ENCODE measurements at places on chromosomes 16 and 17.
A peak's percentile ranks its signal among the peaks of the same experiment; 100 is the strongest.

GRCh38 chr17:48374650-48375230 is 55.3 kb downstream of the SKAP1 start:
- DNase-seq = peak; percentile 33

DNA sequence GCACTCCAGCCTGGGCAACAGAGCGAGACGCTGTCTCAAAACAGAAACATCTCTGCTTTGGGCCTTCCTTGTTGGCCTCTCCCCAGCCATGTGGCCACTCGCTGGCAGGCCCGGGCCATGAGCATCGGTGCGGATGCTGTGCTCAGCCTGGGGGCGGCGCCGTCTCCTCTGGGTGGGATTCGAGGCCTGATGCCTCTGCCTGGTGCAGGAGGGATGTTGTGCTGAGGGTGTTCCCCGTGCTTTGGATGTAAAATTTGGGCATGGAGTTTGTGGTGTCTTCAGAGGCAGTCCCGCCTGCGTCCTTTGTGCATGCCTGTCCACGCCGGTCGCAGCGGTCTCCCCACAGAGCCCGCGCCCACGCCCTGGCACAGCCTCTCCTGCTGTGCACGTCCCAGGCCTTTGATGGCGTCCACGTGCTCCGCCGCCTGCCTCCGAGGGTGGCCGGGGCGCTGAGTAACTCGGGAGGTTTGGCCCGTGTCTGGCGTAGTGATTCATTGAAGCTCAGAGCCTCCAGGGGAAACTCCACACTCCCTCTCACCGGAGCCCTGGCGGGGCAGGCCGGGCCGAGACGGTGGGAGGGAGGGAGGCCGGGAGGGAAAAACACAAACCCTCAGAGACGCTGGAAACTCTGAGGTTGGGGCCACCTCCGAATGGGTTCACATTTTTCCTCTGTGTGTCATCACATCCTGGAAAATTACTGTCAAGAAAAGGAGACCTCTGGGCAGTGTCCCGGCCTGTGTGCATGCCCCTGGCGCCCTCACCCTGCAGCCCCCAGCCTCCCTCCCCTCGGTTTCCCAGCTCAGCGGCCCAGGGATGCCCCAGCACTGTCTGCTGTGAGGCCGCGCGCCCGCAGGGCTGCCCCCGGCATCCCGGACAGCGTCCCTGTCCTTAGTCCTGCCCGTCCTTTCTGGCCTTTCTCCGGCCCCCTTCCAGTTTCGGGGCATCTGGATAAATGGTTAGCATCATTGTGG is 19.0 kb downstream of the CENPX start:
- DNase-seq = no peak

GRCh38 chr16:89138843-89139520 is 32.6 kb upstream of the CDH15 start:
- no peak for DNase-seq

GRCh38 chr17:64186171-64187092 is 56.5 kb upstream of the ERN1 start:
- no peak for DNase-seq

- DNase-seq = peak; percentile 58
These were observed 989 bp upstream of the DUSP14 start for GRCh38 chr17:37488607-37489196.

GRCh38 chr17:18025241-18025944 is 13.6 kb downstream of the ATPAF2 start:
- DNase-seq = peak; percentile 47

DNA sequence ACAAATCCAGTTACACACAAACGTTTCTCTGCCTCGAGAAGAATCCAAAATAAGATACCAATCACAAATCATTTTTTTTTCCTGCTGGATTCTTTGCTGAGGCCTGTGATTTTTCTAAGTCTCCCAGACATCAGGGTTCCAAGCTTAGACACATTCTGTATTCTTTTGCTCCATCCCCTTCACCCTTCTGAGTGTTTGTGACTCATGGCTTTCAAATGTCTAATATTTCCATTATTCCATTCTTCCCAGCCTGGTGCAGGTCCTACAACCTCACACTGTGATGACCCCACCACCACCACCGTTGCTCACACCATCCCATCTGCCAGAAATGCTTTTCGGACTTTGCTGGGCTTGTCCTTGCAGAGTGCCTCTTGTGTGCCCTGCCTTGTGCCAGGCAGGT is 480.1 kb downstream of the SOX9 start:
- DNase-seq = no peak

DNA sequence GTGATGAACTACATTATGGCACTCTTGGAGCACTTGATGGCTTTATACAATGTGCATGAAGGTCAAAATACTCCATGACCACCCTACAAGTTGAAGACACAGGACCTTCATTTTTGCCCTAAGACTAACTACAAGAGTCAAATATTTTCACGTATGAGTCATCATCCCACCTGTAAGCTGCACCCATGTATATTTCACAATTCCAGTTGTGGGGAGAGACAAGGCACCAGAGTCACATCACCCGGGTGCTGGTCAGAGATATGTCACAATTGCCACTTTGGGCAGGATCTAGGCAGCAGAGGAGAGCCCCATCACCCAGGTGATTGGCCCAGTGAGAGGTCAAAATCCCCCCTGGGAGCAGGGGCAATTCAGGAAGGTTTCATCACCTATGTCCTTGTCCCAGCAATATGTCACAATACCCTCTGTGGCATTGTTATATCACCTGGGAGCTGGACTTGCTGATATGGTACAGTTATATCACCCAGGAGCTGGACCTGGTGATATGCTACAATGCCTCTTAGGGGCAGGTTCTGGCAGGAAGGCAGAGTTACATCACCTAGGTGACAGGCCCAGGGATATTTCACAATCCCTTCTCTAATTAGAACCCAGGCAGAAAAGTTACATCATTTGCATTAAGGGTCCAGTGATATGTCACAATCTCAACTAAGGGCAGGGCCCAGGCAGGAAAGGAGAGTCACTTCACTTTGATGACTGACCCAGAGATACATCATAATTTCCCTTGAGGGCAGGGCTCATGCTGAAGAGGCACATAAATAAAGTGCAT is 1839.2 kb downstream of the TP53TG3F start:
- DNase-seq = no peak

GRCh38 chr17:903691-904481 is 75.7 kb downstream of the NXN start:
- DNase-seq = no peak

GRCh38 chr17:8018436-8018835 is 16.0 kb downstream of the GUCY2D start:
- DNase-seq = no peak

DNA sequence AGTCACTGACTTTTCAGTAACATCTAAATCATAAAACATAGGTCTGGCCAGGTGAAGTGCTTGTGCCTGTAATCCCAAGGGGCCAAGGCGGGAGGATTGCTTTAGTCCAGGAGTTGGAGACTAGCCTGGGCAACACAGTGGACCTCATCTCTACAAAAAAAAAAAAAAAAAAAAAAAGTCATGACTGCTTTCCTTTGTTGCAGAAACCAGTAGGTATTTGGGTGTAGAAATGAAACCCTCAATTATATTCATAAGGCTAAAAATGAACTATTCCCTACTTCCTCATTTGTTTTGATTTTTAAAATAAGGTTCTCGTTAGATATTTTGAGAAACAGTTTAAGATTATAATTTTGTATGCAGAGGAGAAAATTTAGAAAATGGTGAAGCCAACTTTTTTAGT is 26.0 kb downstream of the PITPNC1 start:
- DNase-seq = no peak

DNA sequence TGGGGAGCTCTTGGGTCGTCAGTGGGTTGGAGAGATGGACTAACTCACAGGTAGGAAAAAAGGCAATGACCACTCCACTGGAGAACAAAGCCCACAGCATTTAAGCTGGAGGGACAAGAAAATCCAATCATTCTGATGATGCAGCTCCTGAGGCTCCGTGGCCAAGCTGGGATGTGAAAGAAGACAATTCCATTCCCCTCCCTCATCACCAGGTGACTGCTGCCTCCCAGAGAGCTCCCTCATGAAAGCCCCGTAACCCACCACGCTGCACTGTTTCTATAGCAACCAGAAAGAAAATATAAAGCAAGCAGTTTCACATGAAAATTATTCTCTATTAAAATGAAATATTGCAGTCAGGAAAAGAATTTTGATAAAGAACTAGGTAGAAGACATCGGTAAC is 15.2 kb downstream of the ANKRD11 start:
- DNase-seq = no peak

DNA sequence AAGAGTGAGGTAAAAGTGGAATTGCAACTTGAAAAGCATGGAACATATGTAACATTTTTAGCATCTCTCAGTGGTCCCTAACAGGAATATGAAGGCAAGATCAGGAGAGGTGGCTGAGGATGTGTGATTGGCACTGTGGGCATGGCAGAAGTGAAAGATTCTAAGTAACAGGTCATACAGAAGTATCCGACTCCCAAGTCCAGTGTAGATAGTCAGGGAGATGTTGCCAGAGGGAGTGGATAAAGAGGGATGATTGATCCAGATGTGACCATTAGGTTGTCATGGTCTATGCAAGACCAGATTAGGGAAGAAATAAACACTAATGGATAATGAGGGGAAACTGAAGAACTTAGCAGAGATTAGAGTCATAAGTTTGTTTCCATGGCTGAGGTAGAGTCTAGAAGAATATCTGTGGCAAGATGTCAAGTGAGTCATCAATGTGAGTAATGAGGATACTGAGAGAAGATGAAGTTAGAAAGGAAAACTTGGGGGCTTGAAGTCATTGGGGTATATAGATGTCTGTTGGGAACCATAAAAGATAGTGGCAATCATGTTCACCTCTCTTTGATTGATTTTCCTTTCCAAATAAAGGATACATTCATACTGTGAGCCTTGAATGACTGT is 23.9 kb upstream of the CAPNS2 start:
- no peak for DNase-seq

DNA sequence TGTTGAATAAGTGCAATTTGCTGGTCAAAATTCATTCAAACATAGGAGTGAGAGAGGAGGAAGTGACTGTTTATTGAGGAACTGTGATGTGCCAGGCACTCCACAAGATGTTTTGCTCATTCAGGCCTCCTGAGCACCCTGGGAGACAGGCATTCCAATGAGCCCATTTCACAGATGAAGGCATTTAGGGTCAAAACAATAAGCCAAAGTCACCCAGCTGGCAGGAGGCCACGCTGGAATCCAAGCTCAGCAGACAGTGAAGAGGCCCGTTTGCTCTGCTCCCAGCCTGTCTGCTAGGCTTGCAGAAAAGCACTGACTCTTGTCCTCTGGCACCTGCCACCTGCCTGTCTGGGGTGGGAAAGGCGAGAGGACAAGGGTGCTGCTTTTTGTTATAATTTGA is 10.1 kb upstream of the SLC25A39 start:
- no peak for DNase-seq

- DNase-seq = no peak
These were observed 28.2 kb downstream of the ORC6 start for GRCh38 chr16:46717692-46718091.

DNA sequence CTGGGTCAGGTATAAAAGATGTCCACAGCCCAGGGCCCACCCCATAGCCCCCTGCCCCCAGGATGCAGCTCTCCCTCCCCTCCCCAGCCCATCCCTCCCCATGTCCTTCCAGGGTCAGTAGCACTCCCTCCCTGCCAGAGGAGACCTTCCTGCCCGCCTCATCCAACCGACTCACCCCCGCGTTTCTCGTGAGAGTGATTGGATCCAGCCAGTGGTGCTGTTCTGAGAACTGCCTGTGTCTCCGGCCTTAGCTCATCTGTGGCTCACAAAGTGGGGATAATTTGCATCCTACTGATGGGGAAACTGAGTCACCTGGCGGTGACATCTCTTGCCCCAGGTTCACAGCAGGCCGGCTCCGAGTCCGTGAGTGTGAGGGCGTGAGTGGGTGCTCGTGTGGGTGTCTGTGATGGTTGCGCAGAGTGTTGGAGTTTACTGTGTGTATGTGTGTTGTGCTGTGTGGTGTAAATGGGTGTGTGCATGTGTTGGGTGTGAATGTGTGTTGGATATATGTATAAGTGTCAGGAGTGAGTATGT is 90.7 kb upstream of the GSE1 start:
- no peak for DNase-seq

DNA sequence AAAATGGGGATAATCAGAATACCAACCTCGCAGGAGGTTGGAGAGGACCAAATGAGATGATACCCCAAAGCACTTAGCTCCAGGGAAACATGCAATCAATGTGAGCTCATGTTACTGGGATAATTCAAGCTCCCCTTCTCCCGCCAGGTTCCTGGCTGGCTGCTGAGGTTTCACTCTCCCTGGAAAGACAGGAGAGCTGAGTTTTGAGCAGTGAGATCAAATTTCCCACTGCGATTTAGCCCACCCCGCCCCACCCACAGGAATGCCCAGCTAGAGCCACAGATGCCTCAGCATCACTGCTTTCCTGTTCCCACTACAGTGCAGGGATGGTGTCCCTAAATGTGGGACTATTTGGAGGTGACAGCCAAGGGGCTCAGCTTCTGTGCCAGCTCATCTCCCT is 56.7 kb downstream of the ZNF423 start:
- no peak for DNase-seq

- DNase-seq = no peak
These were observed 7.9 kb downstream of the GP2 start for GRCh38 chr16:20319406-20319805.

- DNase-seq = no peak
These were observed 310.3 kb downstream of the CDH13 start for GRCh38 chr16:82936941-82937551.

- no peak for DNase-seq
These were observed 2.1 kb downstream of the MC1R start for GRCh38 chr16:89920723-89921122.

- no peak for DNase-seq
These were observed 970 bp downstream of the EPN2 start for GRCh38 chr17:19238167-19238505.

GRCh38 chr16:81237282-81237681 is 1.2 kb upstream of the BCO1 start:
- DNase-seq = no peak

DNA sequence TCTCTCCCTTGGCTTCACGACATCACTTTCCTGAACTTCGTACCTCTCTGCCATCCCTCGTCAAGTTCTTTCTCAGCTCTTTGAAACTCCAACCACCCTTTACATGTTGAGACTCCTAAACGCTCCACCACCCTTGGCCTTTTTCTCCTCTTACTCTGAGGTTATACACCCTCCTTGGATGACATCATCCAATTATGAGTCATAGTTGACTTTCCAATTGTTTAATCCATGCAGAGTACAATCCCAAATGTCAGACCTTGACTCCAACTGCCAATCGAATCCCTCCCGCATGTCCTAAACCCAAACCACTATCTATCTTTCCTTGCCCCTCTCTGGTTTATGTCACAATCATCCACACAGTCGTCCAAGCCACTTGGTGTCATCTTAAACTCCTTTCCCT is 18.4 kb upstream of the C16orf82 start:
- DNase-seq = no peak

DNA sequence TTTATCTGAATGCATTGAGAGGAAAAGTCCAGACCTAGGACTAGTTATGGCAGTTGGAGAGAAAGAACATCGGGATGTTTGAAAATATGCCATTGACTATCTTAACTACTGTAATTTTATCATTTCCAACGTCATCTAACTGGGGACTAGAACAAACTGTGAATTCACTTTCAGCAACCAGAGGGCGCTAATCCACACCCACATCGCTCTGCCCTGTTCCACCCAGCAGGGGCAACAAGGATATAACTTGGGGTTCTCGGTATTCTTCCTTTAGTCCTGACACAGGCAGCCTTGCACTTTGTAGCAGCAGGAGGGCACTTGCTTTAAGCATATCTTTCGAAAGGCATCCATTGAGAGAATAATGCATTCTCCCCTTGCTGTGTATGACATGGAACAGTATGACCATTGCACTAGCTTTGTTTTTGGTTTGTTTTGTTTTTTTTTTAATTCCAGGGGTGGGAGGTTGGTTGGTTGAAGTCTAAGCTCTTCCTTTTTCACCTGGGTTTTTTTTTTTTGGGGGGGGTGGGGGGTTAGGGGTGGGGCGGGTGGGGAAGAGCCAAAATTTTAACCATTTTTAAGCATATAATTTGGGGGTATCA is 31.5 kb downstream of the SIAH1 start:
- DNase-seq = peak; percentile 80

Data from activated CD8-positive, alpha-beta T cell treated with anti-CD3 and anti-CD28 coated beads, Interleukin-2, amount 10 ng/mL, durations not matched to agents 7 days and 5 days (primary cell).